BJ (cell line): ENCODE measurements at places on chromosomes 1 and 21. TPM values are rescaled to one million over a fixed set of nuclear protein-coding genes. Genes with fewer than 3 reads are reported as not detected.

DNA sequence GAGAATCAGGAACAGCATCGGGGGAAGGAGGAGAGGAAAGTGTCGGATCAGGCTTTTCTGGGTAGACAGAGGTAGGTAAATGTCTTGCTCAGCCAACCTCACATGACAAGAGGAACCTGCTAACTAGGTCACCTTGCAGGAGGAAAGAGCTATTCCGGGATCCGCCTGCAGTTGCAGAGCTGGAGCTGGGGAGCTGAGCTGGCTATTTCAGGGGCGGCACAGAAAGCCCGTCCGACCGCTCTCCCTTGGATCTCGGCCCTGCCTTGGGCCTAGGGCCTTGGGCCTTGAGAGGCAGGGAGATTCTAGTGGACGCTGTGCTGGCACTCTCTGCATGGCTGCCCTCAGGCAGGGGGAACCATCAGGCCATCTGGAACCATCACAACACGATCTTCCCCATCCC lies 56.5 kb upstream of the CTPS1 start:
- no peak for DNase-seq

GRCh38 chr1:50605186-50605875 lies 182.1 kb upstream of the DMRTA2 start:
- DNase-seq: no peak

DNA sequence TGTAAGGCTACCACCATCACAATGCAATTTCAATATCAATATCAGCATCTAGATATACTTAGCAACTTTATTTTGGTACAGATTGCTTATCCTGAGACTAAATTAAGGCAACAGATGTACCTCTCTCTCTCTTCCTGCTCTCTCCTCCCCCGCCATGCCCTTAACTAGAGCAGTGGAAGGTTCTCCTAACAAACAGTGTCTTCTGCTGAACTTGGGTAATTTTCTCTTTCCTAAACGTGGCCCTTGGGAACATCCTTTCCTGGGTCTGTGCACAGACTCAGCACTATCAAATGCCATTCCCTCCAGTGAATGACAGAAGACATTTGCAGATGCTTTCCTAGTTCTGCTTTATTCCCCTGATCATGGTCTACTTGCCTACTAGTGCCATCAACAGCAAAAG lies 85.6 kb upstream of the TTC39A start:
- no peak for DNase-seq

GRCh38 chr1:66916320-66916719 lies 8.3 kb downstream of the DNAI4 start:
- DNase-seq: no peak

BRINP3 gene
- not detected in 2 replicates for polyA plus RNA-seq

REN gene
- polyA plus RNA-seq: 0.99 and 1.2 TPM in 2 replicates

GRCh38 chr1:26700711-26701110 lies 4.9 kb downstream of the ARID1A start:
- no peak for DNase-seq

PRCC gene
- polyA plus RNA-seq: 60.3 and 93.6 TPM in 2 replicates

- no peak for DNase-seq
These were observed 126.5 kb downstream of the ADSS2 start for GRCh38 chr1:244325056-244325758.

DNA sequence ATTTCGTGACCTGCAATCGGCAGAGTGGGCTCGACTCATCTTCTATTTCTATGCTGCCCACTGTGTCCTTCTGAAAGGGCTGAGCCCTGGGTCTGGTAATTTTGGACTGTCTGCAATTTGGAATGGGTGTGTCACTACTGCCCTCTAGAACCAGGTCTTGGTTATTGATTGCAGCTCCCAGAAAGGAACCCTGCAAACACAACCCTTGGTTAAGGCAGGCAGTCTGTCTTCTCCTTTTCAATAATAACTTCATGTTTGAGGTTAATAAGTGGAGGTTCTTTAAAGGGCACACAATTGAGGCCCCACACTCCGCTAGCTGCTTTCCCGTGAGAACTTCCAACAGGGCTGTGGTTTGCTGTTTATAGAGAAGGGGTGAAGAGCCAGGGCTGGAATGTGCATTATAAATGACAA lies 79.9 kb upstream of the LYST start:
- no peak for DNase-seq

GRCh38 chr1:34851431-34852105 lies 8.0 kb downstream of the SMIM12 start:
- no peak for DNase-seq

HSD3B2 gene
- polyA plus RNA-seq: not detected in 2 replicates

DNA sequence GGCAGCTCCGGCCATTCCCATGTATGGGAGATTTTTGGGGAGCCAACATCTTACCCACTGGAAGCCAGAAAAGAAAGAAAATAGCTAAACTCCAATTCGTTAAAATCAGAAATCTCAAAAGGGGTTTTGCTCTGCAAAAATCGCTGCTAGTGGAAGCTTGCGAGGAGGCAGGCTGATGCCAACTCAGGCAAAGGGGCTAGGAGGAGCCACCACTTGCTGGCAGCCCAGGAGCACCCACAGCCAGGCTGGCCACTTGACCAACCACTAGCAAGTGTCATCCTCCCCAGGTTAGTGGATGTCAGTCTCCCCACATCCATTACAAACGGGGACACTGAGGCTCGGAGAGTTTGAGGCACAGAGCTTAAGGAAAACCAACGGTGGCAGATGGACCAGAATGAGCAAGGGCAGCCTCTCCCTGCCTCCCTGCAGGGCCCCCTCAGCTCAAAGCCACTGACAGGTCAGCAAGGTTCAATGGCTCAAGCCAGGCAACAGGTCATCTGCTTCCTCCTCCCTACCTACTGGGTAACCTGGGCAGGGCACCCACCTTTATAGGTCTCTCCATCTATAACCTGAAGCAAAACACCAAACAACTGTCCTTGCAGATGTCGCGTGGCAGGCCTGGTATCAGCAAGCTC lies 10.8 kb downstream of the KCNN3 start:
- DNase-seq: no peak

FCRL5 gene
- not detected in 2 replicates for polyA plus RNA-seq

DMBX1 gene
- not detected in 2 replicates for polyA plus RNA-seq

DNA sequence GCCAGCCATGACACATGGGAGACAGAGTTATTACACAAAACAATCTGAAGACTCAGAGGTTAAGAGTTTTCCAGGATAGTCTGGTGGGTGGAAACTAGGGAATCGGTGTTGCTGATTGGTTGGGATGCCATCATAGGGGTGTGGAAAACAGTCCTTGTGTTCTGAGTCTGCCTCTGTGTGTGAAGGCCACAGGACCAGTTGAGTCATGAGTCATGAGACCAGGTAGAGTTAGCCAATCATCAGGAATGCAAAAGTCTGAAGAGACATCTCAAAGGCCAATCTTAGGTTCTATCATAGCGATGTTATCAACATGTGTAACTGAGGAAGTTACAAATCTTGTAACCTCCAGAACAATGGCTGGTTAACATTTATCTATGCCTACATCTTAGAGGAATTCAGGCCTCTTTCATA lies 49.7 kb upstream of the NEK7 start:
- DNase-seq: no peak

DNA sequence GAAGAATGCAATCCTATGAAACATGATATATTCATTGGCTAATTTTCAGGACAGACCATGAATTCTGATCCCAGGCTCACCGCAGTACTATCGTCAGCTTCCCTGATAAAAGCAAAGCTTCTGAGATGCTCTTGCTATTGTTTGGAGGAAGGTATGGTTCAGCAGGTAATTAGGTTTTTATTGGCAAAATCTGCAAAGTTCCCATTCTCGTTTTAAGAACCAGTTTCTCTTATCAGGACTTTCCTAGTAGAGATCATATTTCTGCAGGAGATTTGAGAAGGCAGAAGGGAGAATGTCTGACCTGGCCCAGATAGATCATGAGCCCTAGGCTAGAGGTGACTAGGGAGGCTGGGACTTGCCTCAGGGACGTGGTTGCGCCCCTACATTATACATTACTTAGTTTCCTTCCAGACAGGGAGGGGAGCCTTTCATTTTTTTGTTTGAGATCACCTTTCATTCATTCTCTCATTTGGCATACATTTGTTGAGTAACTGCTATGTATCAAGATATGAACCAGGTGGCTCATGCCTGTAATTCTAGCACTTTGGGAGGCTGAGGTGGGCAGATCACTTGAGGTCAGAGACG lies 108.8 kb downstream of the NRIP1 start:
- no peak for DNase-seq

COL9A2 gene
- 0.07 and 0.13 TPM in 2 replicates for polyA plus RNA-seq

TMPRSS2 gene
- polyA plus RNA-seq: not detected in 2 replicates

UBL4B gene
- polyA plus RNA-seq: 22.9 and 34.8 TPM in 2 replicates

ERG gene
- polyA plus RNA-seq: not detected in 2 replicates

DNA sequence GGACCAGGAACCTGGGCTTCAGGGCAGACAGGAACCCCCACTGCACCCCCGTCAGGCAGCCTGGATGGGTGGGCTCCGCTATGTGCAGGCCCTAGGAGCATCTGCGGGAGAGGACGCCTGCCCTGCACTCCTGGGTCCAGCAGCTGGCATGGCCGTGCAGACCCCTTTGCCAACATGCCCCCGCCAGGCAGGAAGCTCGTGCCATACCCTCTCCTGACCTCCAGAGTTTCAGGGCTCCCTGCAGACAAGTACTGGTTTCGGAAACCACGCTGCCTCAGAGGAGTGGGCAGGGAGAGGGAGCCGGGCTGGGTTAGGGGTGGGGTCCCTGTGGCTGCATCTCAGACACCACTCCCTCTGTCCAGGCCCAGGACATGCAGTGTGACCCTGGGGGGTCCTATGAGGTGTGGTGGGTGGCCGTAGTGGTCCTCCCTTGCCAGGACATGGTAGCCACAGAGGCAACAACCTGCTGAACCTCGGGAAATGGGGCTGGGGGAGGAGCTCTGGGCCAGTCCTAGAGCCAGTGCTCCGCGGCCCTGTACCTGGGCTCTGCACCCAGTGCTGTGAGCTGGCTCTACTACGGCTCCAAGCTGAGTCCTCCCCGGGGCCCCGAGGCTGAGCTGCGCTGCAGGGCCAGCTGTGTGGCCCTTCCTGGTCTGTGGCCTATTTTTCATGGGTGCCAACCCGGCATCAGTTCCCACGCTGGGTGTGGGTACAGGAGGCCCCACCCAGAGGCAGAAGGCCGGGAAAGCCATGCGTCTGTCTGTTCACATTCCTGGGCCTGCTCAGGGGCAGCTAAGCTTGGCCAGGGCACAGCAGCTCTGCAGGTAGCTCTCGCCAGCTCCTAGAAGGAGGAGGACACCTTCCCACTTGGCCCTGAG lies 1.4 kb downstream of the PLEKHN1 start:
- DNase-seq: no peak

RXFP4 gene
- polyA plus RNA-seq: not detected in 2 replicates

AVPR1B gene
- polyA plus RNA-seq: not detected in 2 replicates

- no peak for DNase-seq
These were observed 70.0 kb upstream of the KCNJ15 start for GRCh38 chr21:38186661-38187270.

- DNase-seq: no peak
These were observed 182.6 kb downstream of the MRPL39 start for GRCh38 chr21:25424634-25425033.

DNA sequence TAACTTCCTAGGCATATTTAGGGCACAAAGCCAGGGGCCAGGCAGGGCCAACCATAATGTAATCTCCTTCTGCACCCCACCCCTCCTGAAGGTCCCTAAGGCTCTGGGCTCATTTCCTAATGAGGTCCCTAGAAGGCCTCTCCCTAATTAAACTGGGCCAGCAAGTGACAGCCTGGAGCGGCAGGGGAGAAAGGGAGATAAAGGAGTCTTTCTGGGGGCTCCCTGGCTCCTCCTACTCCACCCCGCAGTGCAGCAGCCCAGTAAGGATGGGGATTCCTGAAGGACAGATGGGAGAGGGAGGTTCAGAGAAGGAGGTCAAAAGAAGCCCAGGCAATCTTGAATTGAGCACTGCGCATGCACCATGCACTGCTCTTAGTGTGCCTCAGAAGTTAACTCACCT lies 12.8 kb downstream of the LRP8 start:
- no peak for DNase-seq

DNA sequence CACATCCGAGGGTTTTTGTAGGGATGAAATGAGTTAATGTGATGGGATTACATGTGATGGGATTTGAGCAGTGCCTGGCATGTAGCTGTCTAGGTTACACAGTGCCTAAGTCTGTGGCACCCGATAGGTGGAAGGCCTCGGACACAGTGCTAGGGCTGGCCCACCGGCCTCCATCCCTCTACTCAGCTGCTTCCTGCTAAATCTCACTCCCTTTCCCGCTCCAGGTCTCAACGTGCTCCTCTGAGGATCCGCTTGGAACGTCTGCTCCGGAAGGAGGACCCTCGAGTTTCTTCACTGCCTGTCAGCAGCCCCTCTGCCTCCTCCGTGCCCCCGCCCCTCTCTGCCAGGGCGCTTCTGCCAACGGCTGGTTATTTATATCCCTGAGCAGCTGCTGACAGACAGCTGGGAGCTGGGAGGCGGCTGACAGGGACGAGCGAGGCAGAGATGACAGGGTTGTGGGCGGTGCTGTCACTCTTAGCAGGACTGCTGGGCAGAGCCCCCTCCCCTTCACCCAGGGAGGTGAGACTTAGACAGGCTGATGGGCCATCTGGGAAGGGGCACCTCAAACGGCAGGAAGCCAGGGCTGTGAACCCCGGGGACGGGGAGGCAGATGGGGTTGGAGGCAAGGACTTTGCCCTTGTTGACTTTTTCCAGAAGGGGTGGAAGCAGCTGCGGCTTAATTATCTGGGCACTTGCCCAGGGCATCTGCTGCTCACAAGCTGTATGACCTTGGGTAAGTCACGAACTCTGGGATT lies 26.6 kb upstream of the LRRN2 start:
- DNase-seq: no peak

BTBD19 gene
- polyA plus RNA-seq: 18.0 and 25.7 TPM in 2 replicates

DNA sequence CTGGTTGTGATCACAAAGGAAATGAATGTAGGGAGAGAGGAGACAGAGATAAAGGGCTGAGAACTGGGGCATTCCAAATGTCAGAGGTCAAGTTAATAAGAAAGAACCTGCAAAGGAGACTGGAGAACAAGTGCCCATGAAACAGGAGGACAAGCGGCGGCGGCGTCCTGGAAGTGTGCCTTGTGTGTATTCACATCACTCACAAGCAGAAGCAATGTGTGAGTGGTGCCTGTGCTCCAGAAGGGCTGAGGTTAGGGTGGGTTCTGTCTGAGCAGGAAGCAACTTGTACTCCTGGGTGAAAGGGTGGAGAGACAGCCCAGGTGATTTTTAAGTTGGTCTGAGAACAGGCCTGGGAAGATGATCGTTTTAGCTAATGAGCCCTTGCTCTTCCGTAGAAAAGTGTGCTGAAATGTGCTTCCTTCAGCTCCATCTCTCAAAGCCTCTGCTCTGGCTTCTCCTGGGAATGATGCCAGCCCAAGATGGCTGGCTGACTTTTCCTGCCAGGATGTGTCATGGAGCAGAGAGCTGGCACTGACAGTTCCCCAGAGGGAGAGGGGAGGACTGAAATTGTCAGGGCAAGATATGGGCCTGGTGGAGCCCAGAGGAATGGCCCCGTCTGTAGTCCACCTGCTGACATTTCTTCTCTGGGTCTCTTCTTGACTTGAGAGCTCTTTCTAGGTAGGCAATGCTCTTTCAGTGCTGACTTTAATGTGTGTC lies 25.1 kb upstream of the PLEKHA6 start:
- DNase-seq: no peak

GRCh38 chr1:147072482-147073432 lies 99.5 kb downstream of the PRKAB2 start:
- DNase-seq: no peak

DNA sequence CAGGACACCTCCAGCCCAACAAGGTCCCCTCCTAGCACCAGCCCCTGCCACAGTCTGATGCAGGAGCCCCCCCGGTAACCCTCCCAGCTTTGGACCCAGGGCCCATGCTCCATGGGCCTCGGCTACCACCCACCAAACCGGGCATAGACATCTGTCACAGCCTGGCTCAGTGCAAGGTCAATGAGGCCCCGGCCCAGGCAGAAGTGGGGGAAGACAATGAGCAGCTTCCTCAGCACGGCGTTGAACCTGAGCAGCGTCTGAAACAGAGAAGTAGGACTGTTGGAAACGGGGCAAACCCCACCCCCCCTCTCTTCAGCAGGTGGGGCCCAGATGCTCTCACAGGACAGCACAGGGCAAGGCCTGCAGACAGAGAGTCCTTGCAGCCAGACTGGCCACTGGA lies 101.9 kb upstream of the GCLM start:
- no peak for DNase-seq

HMGCS2 gene
- not detected in 2 replicates for polyA plus RNA-seq
